ENCODE measurements at places on chromosomes 1 and 21.

DNA sequence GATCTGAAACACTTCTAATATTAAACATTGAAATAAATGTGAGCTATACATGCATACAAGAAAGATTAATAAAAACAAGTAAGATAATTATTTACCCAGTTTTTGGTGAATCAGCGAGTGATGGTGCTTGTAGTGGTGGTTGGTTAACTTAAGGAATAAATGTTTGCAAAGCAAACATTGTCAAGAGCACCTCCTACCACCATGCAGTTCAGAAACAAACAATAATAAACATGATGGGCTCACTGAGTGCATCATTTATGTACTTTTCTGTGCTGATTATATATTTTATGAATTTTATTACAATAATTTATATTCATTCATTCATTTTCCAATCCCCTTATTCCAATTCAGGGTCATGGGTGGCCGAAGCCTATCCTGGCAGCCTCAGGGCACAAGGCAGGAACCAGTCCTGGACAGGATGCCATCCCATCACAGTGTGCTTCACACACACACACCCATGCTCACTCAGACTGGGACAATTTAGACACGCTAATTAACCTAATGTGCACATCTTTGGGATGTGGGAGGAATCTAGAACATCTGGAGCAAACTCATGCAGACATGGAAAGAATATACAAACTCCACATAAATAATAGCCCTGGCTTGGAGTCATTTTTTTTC, 57.8 kb downstream of the ZMYM4 start:
- DNase-seq: no peak

GRCh38 chr1:62034790-62035189, 159.9 kb upstream of the L1TD1 start:
- no peak for DNase-seq

GRCh38 chr1:146039844-146040194, 18.3 kb upstream of the HJV start:
- DNase-seq: no peak

GRCh38 chr1:115219927-115220326, 118.1 kb downstream of the NGF start:
- DNase-seq: peak; percentile 11

DNA sequence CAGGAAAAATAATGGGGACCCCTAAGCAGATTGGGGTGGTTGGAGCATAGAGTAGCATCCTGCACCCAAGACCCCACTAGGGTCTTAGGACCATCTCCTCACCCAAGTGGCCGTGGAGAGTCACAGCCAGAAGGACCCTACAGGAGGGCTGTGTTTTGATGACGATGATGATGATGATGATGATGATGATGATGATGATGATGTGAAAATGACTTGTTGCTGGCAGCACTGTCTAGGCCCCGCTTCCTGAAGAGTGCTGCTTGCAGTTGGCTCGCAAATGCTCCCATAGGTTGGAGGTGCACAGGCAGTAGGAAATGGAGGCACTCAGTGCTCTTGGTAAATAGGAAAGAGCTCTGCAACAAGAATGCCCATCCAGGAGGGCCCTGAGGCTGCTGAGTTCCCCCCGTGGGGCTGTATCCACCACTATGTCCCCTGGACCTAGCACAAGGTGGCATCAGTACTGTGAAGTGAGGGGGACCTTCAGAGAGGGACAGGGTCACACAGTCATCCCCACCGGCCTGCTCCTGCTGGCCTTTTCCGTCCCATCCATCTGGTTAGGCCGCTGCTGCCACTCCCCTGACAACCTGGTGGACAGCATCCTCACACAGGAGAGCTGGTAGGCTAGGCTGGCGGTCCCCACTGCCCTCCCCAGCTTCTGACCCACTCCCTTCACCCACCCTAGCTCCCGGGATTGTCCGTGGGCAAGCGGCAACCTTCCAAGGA, 139.6 kb downstream of the FOXD2 start:
- no peak for DNase-seq

GRCh38 chr1:181139631-181140061, 51.1 kb downstream of the IER5 start:
- peak; percentile 57 for DNase-seq

All from fibroblast of gingiva (primary cell).